Endothelial cell of umbilical vein (primary cell): ENCODE measurements at places on chromosomes 13 and 19. TPM values are rescaled to one million over a fixed set of nuclear protein-coding genes. Genes with fewer than 3 reads are reported as not detected.

DNA sequence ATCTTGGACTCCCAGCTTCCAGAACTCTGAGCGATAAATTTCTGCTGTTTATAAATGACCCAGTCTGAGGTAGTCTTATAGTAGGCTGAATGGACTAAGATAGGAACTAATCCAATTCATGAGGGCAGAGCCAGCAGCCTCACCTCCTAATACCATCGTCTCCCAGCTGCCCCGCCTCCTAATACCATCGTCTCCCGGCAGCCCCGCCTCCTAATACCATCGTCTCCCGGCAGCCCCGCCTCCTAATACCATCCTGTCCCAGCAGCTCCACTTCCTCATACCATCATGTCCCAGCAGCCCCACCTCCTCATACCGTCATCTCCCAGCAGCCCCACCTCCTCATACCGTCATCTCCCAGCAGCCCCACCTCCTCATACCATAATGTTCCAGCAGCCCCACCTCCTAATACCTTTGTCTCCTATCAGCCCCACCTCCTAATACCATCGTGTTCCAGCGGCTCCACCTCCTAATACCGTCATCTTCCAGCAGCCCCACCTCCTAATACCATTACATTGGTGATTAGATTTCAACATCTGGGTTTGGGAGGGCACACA is 2.4 kb upstream of the ARGLU1 start:
- H3K4me3 ChIP-seq = no peak overlapping the region
- H3K36me3 ChIP-seq = no peaks in the 10 kb centered on the region
- peak; percentile 90 for DNase-seq

GRCh38 chr19:13022859-13023636 is 27.8 kb downstream of the NFIX start:
- peak; percentile 80 for DNase-seq
- no peaks in the 10 kb centered on the region for H3K36me3 ChIP-seq
- peak overlapping the region; percentile 84 for H3K4me3 ChIP-seq

DNA sequence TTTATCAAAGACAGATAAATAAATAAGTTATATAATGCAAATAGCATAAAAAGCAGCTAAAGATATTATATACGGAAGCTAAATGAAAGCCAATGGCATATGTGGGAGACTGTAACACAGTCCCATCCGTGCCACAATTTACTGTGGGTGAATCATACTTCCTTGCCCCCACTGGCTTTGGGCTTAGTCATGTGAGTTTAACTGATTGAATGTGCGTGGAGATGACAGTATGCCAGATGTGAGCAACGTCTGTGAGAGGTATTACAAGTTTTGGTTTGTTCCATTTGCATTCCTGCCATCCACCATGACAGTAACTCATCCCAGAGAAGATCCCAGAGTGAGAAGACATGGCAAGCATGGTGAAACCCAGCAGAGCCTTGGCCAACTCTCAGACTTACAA is 340.0 kb downstream of the SUCLA2 start:
- H3K4me1 ChIP-seq = no peaks in the 10 kb centered on the region
- H3K27ac ChIP-seq = no peak overlapping the region
- no peaks in the 10 kb centered on the region for H3K36me3 ChIP-seq
- no peak for DNase-seq
- H3K4me3 ChIP-seq = no peak overlapping the region

DNA sequence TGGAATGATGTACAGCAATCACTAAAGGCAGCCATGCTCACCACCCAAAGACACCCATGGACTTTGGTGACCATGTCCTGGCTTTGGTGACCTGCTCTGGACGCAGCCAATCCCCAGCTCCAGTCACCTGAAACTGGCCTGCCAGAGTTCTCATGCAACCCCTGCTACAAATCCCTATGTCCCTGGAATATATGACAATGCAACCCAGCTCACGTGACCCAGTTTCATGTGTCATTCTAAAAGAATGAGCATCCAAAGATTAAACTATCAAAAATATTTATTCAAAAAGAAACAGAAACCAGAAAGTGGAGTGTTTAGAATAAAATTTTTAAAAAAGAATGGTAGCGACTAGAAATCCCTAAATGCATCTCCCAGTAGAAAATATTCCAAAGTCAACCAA is 203.3 kb upstream of the IRS2 start:
- no peaks in the 10 kb centered on the region for H3K4me1 ChIP-seq
- no peaks in the 10 kb centered on the region for H3K36me3 ChIP-seq
- DNase-seq = no peak
- H3K27ac ChIP-seq = no peak overlapping the region
- no peak overlapping the region for H3K4me3 ChIP-seq

- H3K27ac ChIP-seq = no peak overlapping the region
- no peak for DNase-seq
- H3K27me3 ChIP-seq = no peaks in the 10 kb centered on the region
- no peaks in the 10 kb centered on the region for H3K4me1 ChIP-seq
These were observed 21.3 kb downstream of the ZNF77 start for GRCh38 chr19:2923510-2923909.

DNA sequence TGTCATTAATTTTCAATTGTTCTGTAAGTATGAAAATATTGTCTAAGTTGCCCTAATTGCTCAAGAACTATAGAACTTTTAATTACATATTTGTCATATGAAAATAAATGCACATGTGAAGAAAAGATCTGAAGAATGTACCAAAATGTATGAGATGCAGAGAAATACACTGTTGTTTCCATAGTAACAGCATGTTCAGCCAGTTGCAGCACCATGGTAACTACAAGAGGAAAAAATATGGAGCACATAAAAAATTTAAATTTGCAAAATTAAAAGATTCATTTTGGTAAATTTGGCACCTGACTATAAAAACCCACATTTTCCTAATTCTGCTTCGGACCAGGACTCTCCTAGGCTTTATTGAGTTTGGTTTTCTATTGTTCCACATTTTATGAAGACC is 1170.0 kb upstream of the MIR17HG start:
- H3K4me3 ChIP-seq = no peak overlapping the region
- no peak for DNase-seq
- H3K4me1 ChIP-seq = no peaks in the 10 kb centered on the region
- no peak overlapping the region for H3K27ac ChIP-seq
- no peaks in the 10 kb centered on the region for H3K27me3 ChIP-seq

- DNase-seq = peak; percentile 85
- no peak overlapping the region for H3K27ac ChIP-seq
- peaks cover 5% of the 10 kb centered on the region for H3K36me3 ChIP-seq
- H3K4me3 ChIP-seq = no peak overlapping the region
- H3K4me1 ChIP-seq = no peaks in the 10 kb centered on the region
These were observed 8.6 kb upstream of the TYK2 start for GRCh38 chr19:10388957-10389356.

DNA sequence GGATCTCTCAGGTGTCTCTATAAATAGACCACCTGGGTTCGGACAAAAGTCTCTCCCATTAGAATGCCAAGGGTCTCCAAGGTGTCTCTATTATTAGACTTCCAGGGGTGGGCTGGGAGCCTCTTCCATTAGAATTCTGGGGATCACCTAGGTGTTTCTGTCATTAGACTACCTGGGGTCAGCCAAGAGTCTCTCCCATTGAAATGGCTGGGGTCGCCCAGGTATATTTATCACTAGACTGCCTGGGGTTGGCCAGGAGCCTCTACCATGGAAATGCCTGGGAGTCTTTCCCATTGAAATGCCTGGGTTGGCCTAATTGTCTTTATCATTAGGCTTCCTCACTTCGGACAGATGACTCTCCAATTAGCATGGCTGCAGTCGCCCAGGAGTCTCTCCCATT is 1565.5 kb downstream of the UQCRFS1 start:
- H3K27ac ChIP-seq = no peak overlapping the region
- H3K4me1 ChIP-seq = no peaks in the 10 kb centered on the region
- DNase-seq = no peak
- H3K36me3 ChIP-seq = no peaks in the 10 kb centered on the region
- no peaks in the 10 kb centered on the region for H3K27me3 ChIP-seq

MEIOSIN gene
- total RNA-seq = not detected in 2 replicates

C19orf85 gene
- total RNA-seq = not detected in 2 replicates

GFY gene
- not detected in 2 replicates for total RNA-seq

CLIP3 gene
- 21.0 and 24.4 TPM in 2 replicates for total RNA-seq
